Activated CD4-positive, CD25-positive, alpha-beta regulatory T cell (primary cell): ENCODE measurements at places on chromosomes 16 and 17.

GRCh38 chr16:85329059-85329812 lies 217.0 kb upstream of the CIBAR2 start:
- no peak for DNase-seq

GRCh38 chr17:72931163-72931562 lies 161.3 kb downstream of the SLC39A11 start:
- no peak for DNase-seq

DNA sequence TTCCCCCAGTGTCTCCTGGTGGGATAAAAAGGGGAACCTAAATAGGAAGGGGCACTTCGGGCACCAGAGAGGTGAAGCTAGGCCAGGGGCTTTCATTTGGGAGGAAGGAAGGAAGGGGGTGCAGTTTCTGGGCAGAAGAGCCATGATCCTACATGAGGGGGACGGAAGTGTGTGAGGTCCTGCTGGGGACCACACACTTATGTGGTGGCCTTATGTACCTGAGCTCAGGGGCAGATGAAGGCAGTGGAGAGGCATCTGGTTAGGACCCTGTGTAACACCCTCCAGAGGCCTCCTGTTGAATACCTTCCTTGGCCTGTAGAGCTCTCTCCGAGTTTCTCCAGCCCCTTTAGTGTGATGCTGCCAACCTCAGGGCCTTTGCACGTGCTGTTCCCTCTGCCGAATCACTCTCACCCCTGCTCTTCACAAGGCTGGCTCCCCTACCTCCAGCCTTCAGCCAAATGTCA lies 21.2 kb downstream of the IGFBP4 start:
- no peak for DNase-seq

- DNase-seq = no peak
Measured at GRCh38 chr16:24694931-24695330, 34.5 kb upstream of the TNRC6A start.

GRCh38 chr17:16329519-16330271 lies 23.6 kb downstream of the CENPV start:
- no peak for DNase-seq

- no peak for DNase-seq
Measured at GRCh38 chr16:19860166-19861041, 24.2 kb downstream of the GPRC5B start.

DNA sequence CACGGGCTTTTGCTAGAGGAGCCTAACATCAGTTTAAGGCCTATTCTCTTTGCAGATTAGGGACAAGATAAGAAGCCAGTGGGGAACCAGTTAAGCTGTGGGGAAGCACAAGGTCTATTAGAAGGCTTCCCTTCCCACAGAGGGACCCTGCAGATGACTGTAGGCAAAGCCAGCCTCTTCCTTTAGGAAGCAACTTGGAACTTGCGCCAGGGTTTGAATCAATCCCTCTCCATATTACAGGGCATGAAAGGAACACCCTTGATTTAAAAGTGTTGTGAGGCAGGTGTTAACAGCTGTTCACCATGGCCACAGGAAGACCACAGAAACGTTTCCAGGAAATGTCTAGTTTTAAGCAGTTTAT lies 77.3 kb downstream of the RPTOR start:
- no peak for DNase-seq

- DNase-seq = no peak
Measured at GRCh38 chr16:22815863-22816262, 1.9 kb downstream of the HS3ST2 start.

DNA sequence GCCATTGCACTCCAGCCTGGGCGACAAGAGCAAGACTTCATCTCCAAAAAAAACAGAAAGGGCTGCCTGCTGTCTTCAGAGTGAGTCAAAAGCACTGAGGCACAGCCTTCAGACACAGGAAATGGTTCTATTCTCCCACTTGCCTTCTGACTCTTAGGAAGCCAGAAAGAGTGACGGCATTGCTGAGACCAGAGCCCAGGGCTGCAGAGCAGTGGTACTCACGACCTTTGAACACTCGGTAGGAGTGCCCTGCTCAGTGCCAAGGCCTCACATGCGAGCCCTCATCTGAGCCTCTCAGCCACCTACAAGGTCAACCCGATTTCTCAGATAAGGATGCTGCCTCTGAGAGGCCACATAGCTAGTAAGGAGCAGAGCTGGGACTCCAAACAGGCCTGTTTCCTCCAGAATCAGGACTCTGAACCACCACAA lies 3.5 kb upstream of the ITGAE start:
- no peak for DNase-seq

DNA sequence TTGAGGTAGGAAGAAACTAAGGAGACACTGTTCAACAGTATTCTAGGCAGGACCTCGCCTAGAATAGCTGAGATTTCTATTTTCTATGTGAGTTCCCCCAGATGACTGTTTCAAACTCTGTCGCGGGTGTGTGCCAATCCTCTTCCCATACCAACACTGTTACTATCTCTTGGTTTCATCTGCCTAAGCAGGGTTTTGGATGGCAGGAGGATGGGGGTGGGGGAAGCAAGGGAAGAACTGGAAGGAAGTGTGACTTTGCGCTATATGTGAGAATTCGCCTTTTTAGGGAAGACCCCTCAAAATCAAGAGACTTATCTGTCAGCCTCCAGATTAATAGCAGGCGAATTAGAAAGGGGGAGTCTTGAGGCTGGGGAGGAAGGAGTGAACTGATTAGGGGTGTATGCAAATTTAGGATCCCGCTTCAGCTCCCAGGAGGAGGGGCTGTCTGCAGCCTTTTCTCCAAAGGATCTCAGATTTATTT lies 521 bp upstream of the G6PC3 start:
- no peak for DNase-seq

- no peak for DNase-seq
Measured at GRCh38 chr16:23962001-23962400, 126.2 kb downstream of the PRKCB start.
